ENCODE measurements at places on chromosomes 5 and 9.

GRCh38 chr5:142551338-142552067, 134.4 kb downstream of the FGF1 start:
- no peak for DNase-seq

GRCh38 chr9:112433499-112434392, 52.9 kb upstream of the KIAA1958 start:
- DNase-seq: no peak

DNA sequence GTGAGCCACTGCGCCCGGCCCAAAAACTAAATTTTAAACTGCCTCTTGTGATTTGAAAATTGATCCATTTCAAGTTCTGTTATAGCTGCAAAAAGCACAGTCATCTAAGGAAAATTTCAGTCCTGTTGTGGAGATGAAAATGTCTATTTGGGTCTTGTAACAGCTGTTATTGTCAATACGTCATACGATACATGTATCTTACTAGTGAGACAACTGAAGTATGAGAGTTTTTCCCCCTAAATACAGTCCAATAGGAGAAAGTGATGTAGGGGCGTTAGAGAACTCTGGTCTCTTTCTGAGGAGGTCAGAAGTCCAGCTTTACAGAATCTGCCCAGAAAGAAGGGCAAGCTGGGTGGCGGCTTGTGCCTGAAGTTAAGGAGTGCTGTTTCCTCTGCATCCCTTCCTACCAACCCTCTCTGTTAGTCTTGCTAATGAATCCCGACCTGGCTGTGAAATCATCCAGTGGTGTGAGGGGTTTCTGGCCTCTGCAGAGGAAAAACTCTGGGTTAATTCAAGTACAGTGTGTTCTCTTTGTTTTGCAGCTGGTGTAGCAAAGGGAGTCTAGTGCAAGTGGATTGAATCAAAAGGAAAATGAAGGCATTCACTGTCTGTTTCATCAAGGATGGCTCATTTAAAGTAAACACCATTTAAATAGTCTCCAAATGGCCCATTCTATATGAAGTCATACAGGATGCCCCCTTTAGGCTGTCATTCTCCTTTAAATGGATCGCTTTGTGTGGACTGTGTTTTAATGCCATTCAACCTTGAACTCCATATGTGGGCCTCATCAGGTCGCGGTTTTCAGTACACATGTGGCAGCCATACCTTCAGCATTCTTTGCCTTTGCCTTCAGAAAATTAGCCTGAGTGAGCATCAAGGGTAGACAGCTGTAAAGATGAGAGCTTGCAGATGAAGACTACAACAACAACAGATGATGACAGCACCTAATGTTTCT, 59.0 kb downstream of the AOPEP start:
- no peak for DNase-seq

DNA sequence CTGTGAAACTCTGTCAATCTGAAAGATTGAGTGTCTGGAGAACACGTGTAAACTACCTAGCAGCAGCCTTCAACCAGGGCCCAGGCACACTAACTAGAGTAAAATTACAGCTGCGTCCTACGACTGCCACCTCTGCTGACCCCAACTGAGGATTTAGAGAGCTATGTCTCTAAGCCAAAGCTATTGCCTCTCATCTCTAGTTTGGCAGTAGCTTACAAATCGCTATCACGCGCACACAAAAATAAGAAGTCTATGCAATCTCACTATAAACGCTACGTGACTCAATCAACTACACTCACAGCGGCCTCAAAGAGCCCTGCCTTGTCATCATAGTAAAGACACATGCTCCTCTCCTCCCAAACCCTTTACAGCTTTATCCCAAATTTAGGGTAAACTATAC, 8.7 kb downstream of the PPP6C start:
- DNase-seq: no peak

DNA sequence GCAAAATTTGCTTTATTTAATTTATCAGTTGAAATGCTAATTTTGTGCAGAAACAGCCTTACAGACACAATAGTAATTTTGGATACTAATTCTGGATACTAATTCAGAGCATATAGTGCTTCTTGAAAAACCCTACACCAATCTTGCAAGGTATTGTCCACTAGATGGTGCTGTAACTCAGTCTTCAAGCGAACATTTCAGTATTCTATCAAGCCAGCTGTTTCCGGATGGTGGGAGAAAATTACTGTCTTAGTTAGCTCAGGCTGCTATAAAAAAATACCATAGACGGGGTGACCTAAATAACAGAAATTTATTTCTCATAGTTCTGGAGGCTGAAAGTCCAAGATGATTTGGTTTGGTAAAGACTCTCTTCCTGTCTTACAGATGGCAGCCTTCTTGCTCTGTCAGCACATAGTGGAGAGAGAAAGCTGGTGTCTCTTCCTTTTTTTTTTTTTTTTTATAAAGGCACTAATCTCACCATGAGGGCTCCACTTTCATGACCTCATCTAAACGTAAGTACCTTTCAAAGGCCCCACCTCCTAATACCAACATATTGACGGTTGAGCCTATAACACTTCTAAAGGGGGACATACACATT, 1306.5 kb upstream of the CDH9 start:
- no peak for DNase-seq

- DNase-seq: no peak
These were observed 329.0 kb downstream of the PARP8 start for GRCh38 chr5:50995285-50995942.

- DNase-seq: no peak
These were observed 776 bp upstream of the RANBP17 start for GRCh38 chr5:170860818-170861666.

GRCh38 chr5:25754895-25755294, 1110.1 kb upstream of the CDH10 start:
- no peak for DNase-seq
